ENCODE measurements at places on chromosomes 6 and 20.

DNA sequence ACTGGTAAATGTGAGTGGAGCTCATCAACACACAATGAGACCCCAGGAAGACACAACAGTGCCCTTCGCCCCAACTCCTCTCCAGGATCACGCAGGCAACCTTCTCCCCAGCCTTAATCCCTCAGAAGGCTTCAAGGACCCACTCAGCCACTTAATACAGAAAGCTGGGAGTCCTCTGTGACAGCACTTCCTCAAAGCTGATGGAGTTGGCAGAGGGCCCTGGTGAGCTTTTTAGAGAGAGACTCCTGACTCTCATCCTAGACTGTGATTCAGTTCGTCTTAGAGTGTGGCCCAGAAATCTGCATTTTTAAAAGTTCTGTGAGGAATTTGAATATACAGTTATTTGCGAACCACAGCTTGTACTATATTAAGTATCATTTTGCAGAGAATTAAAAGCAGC, 187.7 kb downstream of the UST start:
- peak; percentile 47 for DNase-seq

- DNase-seq = no peak
Measured at GRCh38 chr6:169371344-169372127, 117.9 kb upstream of the THBS2 start.

DNA sequence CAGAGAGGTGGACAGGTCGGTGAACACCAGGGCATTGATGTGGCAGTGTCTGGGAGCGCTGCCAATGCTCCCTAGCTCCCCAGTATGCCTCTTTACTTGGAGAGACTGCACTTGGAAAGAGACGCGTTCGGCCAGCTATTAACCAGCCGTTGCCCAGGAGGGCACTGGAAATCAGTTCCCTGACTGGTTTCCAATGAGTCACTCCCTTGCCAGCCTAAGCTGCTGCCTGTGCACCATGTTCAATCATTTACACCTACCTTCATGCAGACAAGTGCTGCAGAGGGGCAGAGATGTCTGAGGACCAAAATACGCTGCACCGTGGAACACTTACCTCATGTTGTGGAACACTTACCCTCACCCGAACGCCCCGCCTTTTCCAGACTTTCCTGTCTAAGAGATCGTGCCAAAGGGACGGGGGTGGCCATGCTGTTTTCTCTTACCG, 151.6 kb downstream of the SOBP start:
- no peak for DNase-seq

- DNase-seq = no peak
Measured at GRCh38 chr6:84512391-84512790, 252.0 kb downstream of the TBX18 start.

DNA sequence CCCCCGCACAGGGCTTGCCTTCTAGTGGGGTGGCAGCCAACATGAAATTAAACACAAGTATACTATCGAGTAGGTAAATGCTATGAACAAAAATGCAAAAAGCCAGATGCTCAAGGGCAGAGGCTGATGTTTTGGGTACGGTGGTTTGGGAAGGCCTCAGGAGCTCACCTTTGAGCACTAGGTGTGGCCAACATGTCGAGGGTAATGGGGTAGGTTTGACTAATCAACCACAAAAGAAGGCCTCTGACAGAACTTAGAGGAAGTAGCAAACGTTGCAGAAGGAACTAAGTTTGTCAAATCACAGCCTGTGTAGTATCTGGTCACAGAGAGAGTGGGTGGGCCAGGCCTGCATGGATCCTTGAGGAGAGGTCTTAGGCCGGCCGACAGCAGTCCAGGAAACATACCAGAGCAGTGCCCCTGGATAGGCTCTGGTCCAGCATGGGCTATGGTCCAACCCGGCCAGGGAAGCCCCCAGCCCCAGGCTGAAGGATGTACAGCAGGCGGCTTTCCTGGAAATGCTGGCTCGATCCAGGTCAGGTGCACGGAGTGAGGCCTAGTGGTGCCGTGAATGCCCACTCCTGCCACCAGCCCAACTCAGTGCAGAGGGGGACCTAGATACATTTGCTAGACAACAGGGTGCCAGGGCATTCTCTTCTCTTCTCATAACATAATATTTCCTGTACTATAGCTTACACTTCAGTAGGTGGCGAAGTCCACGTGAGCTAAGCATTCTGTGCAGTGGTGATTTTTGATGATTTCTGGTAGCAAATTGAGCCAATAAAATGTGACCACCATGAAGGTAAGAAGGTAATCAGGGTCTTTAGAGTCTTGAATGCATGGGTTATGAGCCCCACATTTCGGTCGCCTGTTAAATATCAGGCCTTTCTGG, 56.3 kb upstream of the CD93 start:
- peak; percentile 24 for DNase-seq

DNA sequence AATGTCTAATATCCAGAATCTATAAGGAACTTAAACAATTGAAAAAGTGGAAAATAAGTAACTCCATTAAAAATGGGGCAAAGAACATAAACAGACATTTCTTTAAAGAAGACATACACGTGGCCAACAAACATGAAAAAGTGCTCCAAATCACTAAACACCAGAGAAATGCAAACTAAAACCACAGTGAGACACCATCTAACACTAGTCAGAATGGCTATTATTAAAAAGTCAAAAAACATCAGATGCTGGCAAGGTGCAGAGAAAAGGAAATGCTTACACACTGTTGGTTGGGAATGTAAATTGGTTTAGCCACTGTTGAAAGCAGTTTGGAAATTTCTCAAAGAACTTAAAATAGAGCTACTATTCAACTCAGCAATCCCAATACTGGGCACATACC, 169.2 kb upstream of the MANEA start:
- DNase-seq = no peak

GRCh38 chr6:148440016-148440415, 97.4 kb downstream of the SASH1 start:
- DNase-seq = no peak

DNA sequence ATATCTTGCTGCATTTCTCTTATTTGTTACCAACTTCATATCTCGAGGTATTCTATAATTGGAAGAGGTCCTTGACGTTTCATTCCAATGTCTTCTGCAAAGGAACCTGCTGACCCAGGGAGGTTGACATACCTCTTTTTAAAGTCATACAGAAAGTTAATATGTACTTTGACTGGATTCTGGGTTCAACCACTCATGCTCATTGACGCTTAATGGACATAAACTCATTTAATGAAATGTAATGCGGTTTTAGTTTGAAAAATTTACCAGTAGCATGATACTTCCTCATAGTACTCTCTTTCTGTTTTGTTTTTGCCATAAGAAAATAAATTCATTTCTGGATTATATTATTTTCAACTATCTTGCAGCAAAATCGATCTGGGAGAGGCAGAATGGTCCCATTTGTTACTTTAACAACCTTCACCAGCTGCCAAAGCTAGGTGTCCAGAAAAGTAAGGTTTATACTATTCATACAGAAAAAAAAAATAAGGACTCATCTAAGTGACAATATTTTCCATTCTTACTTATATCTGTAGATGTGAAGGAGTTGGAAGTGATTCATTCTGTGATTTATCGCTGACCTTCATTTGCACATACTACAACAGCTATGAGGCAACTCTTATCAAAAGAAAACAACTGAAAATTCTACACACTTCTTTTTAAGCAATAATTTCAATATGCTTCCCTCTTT, 101.6 kb downstream of the ATXN1 start:
- no peak for DNase-seq

GRCh38 chr20:59559863-59560262, 44.5 kb upstream of the PHACTR3 start:
- DNase-seq = no peak

DNA sequence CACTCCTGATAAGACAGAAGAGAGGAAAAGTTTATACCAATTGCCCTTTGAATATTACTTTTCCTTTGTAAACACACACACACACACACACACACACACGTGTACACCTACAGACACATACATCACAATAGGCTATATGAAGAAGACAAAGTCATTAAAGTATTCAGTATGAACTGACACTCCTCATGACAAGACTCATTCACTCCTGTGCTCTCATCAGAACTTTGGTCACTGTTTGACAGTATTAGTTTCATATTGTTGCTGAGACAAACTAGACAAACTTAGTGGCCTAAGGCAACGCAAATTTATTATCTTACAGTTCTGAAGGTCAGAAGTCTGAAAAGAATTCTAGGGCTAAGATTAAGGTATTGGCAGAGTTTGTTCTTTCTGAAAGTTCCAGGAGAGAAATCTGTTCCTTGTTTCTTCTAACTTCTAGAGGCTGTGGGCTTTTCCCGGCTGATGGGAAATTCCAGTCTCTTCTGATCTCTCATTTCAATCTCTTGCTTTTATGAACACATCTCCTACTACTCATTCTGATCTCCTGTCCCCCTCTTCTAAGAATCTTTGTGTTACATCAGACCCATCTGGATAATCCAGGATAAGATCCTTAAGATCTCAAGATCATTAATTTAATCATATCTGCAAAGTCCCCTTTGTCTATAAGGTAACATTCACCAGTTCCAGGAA, 171.3 kb downstream of the HACE1 start:
- no peak for DNase-seq

- no peak for DNase-seq
Measured at GRCh38 chr6:23783901-23784300, 342.1 kb upstream of the NRSN1 start.

DNA sequence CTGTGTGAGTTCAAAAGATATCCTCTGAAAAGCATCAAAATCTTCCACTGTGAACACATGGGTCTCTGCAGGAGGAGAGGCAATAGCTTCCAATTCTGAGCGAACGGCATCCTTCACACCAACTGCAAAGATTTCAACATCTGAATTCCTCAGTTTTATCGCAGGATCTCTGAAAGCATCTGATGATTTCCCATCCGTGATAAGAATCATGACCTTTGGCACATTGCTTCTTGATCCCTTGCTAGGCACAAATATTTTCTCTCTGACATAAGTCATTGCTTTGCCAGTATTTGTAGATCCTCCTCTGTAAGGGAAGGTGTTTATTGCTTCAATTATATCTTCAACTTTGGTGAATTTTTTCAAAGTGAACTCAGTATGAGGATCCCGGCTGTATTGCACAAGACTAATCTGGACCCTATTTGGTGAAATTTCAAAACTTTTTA, 22.7 kb downstream of the COL12A1 start:
- DNase-seq = no peak

GRCh38 chr6:87702589-87702945, 534 bp upstream of the AKIRIN2 start:
- no peak for DNase-seq

DNA sequence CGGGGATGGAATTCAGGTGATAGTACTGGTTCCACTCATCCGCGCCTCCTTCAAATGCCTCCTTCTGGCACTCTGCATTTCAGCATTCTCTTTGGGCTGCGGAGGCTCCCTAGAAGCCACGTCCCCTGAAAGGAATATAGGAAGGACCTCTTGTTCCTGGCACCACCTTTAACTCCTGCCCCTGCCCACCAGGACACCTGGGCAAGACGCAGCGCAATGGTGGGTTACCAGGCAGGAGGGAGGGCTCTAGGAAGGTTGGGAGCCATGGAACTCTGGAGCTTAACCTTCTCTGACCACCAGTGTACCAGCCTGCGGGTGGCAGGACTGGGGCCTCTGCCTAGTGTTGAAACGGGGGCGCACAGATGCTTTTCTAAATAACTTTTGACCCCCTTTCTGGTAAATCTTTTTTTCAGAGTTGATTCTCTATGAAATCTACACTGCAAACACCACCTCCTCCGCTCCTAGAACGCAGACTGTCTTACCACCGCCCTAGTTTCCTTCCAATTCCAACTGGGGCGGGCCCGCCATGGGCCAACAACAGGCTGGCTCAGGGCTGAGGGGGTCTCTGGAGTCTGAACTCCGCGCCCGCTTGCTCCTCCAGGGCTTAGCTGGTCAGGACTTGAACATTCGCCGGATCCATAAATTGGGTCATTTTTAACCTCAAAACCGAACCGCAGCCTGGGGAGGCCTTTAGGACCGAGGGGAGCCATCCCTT, 871 bp upstream of the SYNDIG1 start:
- no peak for DNase-seq

- DNase-seq = no peak
Measured at GRCh38 chr6:399785-400534, 8.4 kb downstream of the IRF4 start.

Data from left cardiac atrium (tissue), 4 donors.